ENCODE measurements at places on chromosomes 3 and 15. TPM values are rescaled to one million over a fixed set of nuclear protein-coding genes. Genes with fewer than 3 reads are reported as not detected.

GRCh38 chr3:185630182-185630622, 44.1 kb downstream of the SENP2 start:
- DNase-seq, result peak; percentile 73

GRCh38 chr15:88653200-88654064, 14.6 kb downstream of the ISG20 start:
- DNase-seq, result no peak

- no peak for DNase-seq
Measured at GRCh38 chr3:127733781-127734180, 61.0 kb downstream of the ABTB1 start.

DNA sequence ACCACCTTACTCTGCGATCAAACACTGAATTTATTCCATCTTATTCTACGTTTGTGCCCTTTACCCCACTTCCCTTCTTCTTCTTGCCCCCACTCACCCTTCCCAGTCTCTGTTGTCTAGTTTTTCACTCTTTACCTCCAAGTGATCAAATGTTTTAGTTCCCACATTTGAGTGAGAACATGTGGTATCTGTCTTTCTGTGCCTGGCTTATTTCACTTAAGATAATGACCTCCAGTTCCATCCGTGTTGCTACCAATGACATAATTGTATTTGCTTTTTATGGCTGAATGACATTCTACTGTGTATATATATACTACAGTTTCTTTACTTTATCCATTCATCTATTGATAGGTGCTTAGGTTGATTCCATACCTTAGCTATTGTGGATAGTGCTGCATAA, 78.8 kb downstream of the PDCD6IP start:
- DNase-seq, result no peak

DNA sequence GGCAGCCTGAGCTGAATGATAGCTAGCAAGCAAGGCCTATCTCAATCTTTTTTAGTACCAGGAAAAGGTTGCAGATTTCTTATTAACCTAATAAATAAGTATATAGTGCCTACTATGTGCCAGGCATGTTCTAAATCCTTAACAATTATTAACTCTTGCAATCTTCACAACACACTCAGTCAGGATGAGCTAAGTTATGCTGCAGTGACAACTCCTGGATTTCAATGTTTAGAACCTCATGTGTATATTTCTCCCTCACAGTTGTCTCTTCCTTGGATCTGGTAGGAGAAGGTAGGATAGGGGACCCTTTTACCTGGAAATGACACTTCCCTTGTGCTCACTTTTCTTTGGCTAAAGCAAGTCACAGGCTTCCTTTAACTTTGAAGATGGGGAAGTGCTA, 39.3 kb upstream of the MAGI1 start:
- no peak for DNase-seq

GRCh38 chr15:98669638-98670037, 21.3 kb downstream of the IGF1R start:
- DNase-seq, result no peak

DNA sequence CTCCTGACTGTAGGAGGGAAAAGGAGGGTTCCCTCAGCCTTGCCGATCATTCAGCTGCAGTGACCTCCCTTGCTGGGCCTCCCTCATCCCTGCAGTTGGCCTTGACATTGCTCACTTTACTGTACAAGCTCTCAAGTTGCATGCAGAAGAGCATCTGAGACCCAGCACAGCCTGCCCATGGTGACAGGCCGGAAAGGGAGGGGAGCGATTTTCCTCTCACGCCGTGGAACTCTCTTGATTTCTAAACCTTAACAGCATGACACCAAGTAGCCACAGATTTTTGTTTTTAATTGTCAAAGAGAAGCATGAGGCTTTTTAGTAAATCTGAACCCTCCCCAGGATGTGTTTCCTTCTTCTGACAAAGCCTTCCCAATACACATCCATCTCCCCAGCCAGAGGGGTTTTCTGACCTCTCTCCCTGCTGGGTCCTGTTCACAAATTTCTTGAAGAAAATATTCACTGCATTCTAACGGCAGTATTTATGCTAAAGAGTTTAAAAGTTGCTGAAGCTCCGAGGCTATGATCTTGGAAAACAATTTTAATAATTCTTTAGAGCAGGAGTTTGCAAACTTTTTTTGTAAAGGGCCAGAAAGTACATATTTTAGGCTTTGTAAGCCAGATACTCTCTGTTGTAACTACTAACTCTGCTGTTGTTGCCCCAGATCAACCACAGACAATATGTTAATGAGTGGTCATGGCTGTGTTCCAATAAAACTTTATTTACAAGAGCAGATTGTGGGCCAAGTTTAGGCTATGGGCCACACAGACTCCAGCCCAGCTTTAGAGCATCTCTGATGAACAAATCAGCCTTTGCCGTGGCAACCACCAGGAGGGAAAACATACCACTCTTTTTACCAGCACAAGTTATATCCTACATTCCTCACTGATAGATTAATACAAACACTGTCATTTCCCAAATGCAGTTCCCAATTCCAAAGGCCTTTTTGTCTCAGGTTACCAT, 34.8 kb downstream of the LMCD1 start:
- no peak for DNase-seq

- no peak for DNase-seq
Measured at GRCh38 chr3:132785292-132785691, 63.1 kb upstream of the NPHP3 start.

DNA sequence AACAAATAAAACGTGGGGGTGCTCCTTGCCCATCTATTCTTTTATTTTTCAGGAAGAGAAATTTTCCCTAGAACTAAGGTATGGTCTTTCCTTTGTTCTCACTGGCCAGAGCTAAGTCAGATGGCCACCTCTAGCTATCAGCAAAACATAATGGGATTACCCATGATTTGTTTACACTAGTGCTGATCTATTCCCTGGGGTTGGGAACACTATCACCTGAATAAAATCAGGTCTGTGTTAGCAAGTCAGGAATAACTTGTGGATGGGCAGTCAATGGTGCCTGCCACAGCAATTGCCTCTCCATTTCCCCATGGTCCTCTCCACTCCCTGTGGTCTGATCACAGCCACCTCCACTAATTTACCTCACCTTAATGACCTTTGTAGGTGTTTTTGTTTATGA, 181.7 kb upstream of the CADPS start:
- no peak for DNase-seq

DNA sequence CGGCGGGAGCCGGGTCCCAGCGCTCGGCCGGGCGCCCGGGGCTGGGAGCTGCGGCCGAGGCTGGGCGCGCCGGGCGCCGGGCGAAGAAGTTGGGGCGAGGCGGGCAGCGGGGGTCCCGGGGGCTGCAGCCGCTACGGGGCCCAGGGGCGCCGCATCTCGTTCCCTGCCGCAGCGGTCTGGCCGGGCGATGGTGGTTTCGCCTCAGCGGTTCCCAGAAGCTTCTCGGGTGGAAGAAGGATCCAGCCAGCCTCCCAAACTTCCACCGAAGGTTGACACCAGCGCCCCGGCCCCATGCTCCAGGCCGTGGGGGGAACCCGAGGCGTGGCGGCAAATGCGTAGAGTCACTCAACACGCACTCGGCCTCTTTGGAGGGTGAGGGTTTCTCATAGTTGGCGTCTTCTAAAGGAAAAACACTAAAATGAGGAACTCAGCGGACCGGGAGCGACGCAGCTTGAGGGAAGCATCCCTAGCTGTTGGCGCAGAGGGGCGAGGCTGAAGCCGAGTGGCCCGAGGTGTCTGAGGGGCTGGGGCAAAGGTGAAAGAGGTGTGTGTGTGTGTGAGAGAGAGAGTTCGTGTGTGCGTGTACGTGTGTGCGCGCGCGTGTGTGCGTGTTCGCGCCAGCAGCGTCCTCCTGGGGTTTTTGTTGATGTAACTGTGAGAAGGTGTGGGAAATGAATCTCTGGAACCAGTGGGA, 940 bp downstream of the BOC start:
- DNase-seq, result peak; percentile 33

CTXN2 gene
- total RNA-seq, result not detected

NDN gene
- total RNA-seq, result 37.4 TPM

MIX23 gene
- 24.3 TPM for total RNA-seq

MON1A gene
- total RNA-seq, result 7.0 TPM

SEMA3G gene
- total RNA-seq, result 10.8 TPM

RPL39L gene
- total RNA-seq, result 4.2 TPM

C3orf85 gene
- total RNA-seq, result not detected

SHC4 gene
- total RNA-seq, result 4.9 TPM

Measured in heart right ventricle (tissue), 16 donors.